ENCODE measurements at places on chromosomes 11 and 22.

DNA sequence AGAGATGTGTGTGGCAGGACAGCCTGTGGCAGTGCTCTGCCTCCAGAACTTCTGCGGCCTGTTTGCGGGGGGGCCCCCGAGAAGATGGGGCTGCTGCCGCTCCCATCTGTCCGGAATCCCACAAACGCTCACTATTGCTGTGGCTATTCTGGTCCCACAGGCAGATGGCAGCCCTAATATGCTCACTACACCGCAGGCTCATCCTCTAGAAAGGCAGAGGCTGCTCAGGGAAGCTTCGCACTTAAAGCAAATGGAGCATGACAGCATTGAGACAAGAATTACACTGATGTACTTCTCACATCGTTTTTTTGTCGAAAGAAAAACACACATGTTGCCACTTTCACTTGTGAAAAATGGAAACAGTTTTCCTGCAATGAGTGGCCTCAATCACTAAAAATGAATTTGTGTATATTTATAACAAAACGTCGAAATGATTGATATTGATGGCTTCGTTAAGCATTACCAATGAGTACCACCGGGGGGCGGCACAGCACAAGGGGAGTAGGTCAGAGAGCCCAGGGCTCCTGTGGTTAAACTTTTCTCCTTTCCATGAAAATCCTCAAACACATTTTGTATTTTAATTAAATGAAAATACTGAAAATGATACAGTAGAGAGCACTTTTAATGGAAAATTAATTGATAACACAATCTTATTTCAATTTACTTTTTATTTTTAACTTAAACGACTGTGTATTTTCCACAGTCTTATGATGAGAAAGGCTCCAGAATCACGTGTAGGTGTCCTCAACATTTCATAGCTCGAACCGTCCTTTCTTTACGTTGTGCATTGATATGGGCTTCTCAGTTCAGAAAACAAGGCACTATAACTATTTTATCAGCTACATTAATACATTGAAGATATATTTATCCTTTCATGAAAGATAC, 69.1 kb downstream of the CTTN start:
- peak; percentile 69 for DNase-seq

DNA sequence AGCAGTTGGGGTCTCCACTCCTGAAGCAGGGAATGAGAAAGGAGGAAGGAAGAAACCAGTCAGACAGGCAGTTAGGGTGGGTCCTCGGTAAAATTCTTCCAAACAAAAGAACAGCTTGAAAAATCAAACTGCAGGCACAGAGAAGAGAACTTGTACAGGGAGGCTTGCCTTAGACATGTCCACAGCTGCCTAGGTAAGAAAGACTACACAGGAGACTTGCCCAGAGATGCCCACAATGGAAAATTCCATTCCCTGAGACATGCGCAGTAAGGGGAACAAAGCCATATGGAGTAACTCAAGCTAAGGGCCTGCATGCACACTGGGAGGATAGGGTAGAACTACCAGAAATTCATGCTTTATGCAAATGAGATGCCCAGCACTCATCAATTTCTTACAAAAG, 9.8 kb downstream of the KCNJ11 start:
- DNase-seq: no peak

DNA sequence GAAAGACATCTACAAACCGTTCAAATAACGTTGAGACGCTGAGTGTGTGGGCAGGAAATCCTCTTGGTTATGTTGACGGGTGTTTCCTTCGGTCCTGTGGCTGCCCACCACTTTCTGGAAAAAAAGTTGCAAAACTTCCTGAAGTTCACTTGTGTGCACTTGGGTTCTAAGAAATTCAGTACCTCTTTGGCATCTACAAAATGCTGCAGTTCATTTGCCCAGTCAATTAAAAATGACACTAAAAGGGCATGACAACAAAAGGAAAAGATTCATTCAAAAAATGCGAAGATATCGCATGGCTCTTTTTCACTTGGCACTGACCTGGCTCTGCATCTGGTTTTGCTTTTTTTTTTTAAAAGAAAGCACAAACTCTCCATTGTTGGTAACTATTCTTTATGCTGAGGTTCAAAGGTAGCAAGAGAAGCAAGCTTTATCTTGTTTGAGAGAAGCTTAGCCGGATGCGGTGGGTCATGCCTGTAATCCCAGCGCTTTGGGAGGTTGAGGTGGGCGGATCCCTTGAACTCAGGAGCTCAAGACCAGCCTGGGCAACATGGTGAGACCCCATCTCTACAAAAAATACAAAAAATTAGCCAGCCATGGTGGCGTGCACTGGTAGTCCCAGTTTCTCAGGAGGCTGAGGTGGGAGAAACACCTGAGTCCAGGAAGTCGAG, 10.6 kb upstream of the XBP1 start:
- DNase-seq: peak; percentile 82

DNA sequence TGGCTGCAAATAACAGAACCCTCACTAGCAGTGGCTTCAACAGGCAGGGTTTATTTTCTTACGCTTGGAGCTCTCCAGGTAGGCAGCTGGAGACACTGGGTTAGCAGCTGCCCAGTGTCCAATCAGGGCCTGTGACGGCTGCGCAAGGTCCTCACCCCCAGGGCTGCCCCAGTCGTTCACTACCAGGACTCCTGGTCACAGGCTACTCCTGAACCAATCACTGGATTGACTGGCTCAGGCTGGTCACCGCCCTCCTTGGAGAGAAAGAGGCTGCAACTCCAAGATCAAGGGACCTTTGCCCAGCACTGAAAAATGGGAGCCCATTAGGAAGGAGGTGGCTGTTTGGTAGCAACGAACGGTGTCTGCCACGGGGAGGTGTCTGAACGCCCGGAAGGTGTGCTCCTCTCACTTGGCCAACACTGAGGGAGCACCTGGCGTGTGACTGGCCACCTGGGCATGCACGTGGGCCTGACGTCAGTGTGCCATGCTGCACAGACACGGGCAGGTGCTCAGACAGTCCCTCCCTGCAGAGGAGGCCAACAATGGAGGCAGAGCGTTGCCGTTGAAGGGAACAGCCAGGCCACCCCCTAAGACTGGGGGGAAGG, 5.1 kb downstream of the ARSA start:
- DNase-seq: no peak

GRCh38 chr11:123694551-123694950, 40.1 kb upstream of the SCN3B start:
- DNase-seq: no peak

DNA sequence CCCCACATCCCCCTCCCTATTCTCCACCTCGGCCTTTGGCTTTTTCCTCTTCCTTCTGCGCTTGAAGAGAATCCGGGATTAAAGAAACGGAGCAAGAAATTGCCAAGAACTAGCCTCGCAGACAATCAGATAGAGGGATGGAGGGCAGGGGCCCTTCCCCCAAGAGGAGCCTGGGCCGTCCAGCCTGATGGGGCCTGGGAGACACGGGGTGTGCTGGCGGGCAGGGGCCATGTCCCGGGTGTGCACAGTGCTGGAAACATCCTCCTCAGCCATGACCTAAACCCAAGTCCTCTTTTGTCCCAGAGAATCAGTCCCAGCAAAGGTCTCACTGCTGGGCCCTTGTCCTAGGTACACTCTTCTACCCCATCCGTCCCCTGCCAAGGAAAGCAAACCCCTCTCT, 47.7 kb upstream of the LMO1 start:
- DNase-seq: no peak

Measured in suppressor macrophage treated with lipopolysaccharide for 4 hours (primary cell).